ENCODE measurements at places on chromosomes 1 and 21.

DNA sequence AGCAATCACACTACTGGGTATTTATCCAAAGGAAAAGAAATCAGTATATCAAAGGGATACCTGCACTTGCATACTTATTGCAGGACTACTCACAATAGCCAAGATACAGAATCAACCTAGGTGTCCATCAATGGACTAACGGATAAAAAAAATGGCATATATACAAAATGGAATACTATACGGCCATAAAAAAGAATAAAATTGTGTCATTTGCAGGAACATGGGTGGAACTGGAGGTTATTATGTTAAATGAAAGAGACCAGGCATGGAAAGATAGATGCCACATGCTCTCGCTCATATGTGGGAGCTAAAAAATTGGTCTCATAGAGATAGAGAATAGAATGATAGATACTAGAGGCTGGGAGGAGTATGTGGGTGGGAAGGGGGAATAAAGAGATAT lies 29.3 kb upstream of the CAP1 start:
- no peak for DNase-seq

DNA sequence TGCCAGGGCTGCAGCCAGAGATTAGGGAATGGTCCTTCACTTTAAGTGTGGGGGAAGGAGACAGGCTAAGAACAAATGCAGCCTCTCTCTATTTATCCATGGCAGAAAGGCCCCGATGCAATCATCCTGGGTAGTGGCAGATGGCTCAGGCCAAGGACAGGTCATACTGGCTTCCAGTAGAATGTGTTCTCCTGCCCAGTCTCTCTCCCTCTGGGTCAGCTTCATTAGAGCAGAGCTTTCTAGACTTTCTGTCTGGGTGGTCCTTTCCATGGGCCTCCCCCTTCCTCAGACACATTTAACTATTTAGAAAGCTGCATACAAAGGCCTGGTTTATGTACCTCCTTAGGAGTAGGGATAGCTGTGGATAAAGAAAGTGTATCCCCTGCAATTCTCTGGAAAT lies 4.8 kb upstream of the PTCH2 start:
- DNase-seq = no peak

- DNase-seq = no peak
These were observed 255.6 kb upstream of the DPYD start for GRCh38 chr1:98176414-98176813.

DNA sequence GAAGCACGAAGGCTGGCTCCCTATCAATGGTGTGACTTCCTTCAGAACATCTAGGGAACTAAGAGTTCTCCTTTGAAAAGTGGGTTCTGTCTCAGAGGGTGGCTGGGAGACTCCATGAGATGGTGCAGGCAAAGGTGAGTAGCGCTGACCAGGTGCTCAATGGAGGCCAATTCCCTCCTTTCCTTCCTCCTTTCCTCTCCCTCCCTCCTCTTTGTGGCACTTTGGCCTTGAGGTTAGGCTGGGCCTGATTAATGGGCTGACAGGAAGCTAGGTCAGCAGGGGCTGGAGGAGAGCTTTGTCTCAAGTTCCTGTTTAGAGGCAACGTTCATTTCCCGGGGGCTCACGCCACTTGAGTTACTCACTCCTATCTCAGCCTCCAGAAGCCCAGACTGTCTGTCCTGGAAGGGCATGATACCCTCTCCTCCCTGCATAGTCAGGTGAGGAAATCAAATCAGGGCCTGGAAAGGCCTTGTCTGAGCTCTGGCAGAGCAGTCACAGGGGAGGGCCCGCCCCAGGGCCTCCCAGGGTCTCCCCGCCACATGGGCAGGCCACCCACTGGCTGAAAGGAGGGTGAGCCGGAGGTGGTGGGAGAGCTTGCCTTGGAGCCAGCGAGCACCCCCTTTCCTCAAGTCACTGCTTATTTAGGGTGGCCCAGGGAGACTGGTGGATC lies 58.4 kb upstream of the SSBP3 start:
- no peak for DNase-seq
